NB4 (cell line): ENCODE measurements at places on chromosomes 16 and 17.
A peak's percentile ranks its signal among the peaks of the same experiment; 100 is the strongest.

DNA sequence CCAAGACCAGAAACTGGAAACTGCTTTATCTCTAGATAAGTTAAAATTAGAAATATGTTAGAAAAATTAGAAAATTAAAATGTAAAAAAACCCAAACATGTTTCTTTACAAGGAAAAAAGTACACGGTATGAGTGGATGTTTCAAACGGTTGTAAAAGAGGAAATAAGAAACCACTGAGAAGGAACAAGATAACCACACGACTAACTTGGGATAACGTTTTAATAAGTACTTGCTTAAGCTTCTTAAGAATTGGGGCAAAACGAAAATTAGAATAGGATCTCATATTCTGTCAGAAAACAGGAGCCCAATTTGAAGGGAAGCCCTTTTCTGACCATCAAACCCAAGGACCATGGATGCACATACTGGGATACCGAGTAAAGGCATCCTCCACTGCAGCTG lies 31.0 kb downstream of the MBTPS1 start:
- peak; percentile 76 for DNase-seq

GRCh38 chr17:76704805-76705204 lies 6.0 kb downstream of the MXRA7 start:
- no peak for DNase-seq

- no peak for DNase-seq
These were observed 28.7 kb upstream of the GRIN2A start for GRCh38 chr16:10210944-10211343.

- DNase-seq, result no peak
These were observed 8.0 kb downstream of the CACNG5 start for GRCh38 chr17:66842959-66843358.

GRCh38 chr16:3591436-3591803 lies 14.2 kb upstream of the NLRC3 start:
- DNase-seq, result no peak

GRCh38 chr16:83692224-83692623 lies 115.6 kb upstream of the HSBP1 start:
- DNase-seq, result no peak

- DNase-seq, result peak; percentile 53
These were observed 1.0 kb downstream of the NHERF1 start for GRCh38 chr17:74749279-74750038.

- peak; percentile 73 for DNase-seq
These were observed 143.6 kb downstream of the COPRS start for GRCh38 chr17:31715446-31715845.

- peak; percentile 48 for DNase-seq
These were observed at the start of gene ITGB4 for GRCh38 chr17:75720656-75721462. TSS of gene ITGB4 (plus strand) at chr17:75721459. CDS start at chr17:75724704, 3,245 bp downstream.

- DNase-seq, result peak; percentile 60
These were observed 13.4 kb downstream of the RTN4RL1 start for GRCh38 chr17:2011411-2012371.

- DNase-seq, result no peak
These were observed 42.3 kb downstream of the ABCC12 start for GRCh38 chr16:48113471-48113870.

DNA sequence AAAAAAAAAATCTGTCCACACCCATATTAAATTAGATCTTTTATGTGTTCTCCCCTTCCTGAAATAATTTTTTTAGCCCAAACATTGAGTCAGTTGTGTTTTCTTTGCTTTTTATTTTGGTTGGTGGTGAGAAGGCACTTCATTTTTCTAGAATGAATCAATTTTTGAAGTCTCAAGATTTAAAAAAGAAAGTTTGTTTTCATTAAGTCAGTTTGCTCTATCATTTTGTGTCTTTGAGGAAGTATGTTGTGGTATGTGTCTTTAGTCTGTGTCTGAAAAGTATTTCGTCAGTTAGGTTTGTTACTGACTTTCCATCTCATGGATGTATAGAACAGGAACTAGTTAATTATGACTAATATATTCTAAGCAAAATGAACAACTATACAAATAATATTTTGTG lies 3.8 kb downstream of the IGF2BP1 start:
- DNase-seq, result peak; percentile 75

DNA sequence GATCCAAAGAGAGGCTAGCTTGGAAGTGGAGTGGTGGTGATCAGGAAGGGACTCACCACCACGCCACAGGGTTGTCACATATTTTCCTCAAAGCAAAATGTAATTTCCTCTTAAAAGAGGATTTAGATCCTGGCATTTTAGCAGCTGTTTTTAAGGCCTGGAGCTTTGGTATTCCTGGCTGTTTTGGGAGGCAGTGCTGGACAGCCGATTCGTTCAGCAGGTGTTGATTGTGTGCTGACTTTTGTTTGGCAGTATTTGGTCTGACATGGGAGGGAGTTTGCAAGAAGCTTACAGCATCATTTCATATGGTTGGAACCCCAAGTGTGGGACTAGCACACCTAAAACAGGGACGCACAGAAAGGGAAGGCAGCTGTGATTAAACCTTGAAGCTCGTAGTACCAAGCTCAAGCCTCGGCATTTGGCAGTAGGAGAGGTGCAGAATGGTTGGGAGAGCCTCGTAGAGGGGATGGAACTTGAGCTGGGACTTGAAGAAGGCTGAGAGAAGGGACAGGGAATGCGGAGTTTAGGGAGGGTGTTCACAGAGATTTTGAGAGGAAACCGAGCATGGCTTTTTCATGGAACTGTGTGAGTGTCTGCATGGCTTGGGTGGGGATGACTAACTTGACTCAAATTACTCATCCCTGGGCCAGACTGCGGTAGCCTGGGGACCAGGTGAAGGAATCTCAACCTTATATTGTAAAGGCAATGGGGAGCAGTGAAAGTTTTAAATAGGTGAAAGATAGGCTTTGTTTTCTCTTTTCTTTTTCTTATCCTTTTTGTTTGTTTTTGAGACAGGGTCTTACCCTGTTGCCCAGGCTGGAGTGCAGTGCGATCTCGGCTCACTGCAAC lies 52.3 kb downstream of the RPTOR start:
- DNase-seq, result no peak

GRCh38 chr17:64750478-64750877 lies 88.4 kb upstream of the SMURF2 start:
- no peak for DNase-seq

GRCh38 chr17:74566132-74566753 lies 1.1 kb downstream of the CD300H start:
- peak; percentile 58 for DNase-seq

- DNase-seq, result peak; percentile 41
These were observed 164.4 kb upstream of the GSE1 start for GRCh38 chr16:85448557-85449190.

GRCh38 chr16:56311208-56312027 lies 113.9 kb downstream of the AMFR start:
- DNase-seq, result peak; percentile 29

DNA sequence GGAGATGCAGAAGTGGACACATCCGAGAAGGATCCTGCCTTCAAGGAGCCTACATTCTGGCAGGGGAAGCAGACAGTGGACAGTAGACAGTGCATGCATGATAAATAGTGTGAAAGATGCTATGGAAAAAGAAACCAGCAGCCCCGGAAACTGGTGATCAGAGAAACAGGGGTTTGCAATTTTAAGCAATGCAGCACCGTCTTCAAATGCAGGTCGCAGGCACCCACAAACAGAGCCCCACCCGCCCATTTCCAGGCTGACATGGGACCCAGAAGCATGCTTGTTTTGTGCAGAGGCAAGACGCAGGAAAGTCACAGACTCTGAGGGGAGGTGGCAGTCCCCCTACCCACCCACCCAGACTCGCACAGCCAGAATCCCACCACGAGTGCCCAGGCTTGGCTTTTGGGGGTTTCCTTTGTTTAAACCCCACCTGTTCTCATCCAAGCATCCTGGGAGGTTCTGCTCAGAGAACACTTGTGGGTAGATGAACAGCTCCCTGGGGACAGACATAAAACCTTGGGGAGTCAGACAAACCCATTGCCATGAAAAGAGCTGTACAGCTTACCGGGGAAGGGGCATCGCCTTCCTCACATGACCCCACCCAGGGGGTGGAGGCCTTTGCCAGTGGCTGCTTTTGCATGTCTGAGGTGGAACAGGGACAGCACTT lies 114.3 kb downstream of the MGAT5B start:
- DNase-seq, result peak; percentile 18

- DNase-seq, result peak; percentile 65
These were observed 276.5 kb downstream of the XYLT1 start for GRCh38 chr16:17194190-17194780.

GRCh38 chr17:48148854-48149786 lies 41.6 kb downstream of the SNX11 start:
- peak; percentile 48 for DNase-seq

DNA sequence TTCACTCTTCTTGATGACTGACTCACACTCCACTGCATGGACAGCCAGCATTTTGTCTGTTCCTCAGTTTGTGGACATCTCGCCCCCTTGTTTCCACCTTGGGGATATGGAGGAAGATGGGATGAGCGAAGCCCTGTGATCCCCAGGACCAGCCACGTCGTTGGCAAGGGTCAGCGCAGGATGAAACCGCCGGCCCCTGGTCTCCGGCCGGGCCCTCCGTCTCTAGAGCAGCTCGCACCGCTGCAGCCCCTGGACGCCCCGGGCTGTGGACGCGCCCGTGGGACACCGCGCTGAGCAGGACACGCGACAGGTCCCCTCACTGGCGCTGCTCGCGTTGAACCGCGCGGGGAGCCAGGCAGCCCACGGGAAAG lies 604 bp upstream of the ZC3H18 start:
- peak; percentile 39 for DNase-seq

- no peak for DNase-seq
These were observed 775 bp upstream of the PAGR1 start for GRCh38 chr16:29815032-29815721.

- peak; percentile 99 for DNase-seq
These were observed 41.1 kb upstream of the GSE1 start for GRCh38 chr16:85571813-85572619.

GRCh38 chr16:78469787-78470186 lies 370.3 kb downstream of the WWOX start:
- DNase-seq, result no peak

- DNase-seq, result no peak
These were observed 63.5 kb upstream of the C17orf78 start for GRCh38 chr17:37312137-37312923.

GRCh38 chr17:56130631-56131030 lies 22.6 kb upstream of the ANKFN1 start:
- DNase-seq, result no peak

GRCh38 chr16:74261068-74261467 lies 35.5 kb upstream of the PSMD7 start:
- peak; percentile 19 for DNase-seq

DNA sequence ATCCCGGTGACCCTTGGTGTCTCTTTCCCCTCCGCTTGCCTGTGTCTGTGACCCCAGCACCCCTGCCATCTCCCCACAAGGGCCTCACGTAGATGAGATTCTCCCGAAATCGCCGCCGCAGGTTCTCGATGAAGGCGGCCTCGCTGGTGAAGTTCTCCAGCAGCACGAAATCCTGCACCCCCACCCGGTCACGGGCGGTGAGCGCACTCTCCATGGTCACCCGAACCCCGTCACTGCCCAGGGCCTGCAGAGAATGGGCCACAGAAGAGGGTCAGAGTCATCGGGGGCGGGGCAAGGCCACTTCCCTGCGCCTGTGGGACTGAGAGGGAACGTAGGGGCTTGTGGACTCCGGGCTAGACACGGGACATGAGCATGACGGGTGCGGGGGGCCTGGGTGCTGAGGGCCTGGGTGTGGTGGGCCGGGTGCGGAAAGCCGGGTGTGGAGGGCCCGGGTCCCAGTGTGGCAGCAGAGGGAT lies 8.4 kb downstream of the MYO1C start:
- no peak for DNase-seq

- peak; percentile 25 for DNase-seq
These were observed 146.6 kb downstream of the TRIM37 start for GRCh38 chr17:58960068-58960467.

- peak; percentile 71 for DNase-seq
These were observed 138.2 kb downstream of the CYLD start for GRCh38 chr16:50879873-50880695.

GRCh38 chr17:27666831-27667560 lies 36.0 kb downstream of the LGALS9 start:
- DNase-seq, result no peak

DNA sequence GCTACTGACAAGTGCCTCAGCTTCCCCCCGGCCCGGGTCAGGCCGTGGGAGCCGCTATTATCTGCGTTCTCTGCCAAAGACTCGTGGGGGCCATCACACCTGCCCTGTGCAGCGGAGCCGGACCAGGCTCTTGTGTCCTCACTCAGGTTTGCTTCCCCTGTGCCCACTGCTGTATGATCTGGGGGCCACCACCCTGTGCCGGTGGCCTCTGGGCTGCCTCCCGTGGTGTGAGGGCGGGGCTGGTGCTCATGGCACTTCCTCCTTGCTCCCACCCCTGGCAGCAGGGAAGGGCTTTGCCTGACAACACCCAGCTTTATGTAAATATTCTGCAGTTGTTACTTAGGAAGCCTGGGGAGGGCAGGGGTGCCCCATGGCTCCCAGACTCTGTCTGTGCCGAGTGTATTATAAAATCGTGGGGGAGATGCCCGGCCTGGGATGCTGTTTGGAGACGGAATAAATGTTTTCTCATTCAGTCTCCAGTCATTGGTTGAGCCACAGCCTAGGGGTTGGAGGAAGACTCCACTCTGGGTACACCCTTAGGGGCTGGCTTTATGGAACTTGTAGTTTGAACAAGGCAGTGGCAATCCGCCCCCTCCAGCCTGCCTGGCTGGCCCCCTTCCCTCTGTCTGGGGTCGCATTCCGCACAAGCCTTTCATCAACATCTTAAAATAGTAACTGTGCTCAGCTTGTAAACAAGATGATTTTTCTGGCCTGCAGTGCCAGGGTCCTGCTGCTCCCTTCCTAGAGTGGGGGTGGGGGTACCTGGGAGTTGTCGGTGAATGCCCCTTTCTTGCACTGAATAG lies 4.1 kb downstream of the SYNGR2 start:
- DNase-seq, result peak; percentile 58
